Erythroblast (primary cell): ENCODE measurements at places on chromosomes 6 and 20.

DNA sequence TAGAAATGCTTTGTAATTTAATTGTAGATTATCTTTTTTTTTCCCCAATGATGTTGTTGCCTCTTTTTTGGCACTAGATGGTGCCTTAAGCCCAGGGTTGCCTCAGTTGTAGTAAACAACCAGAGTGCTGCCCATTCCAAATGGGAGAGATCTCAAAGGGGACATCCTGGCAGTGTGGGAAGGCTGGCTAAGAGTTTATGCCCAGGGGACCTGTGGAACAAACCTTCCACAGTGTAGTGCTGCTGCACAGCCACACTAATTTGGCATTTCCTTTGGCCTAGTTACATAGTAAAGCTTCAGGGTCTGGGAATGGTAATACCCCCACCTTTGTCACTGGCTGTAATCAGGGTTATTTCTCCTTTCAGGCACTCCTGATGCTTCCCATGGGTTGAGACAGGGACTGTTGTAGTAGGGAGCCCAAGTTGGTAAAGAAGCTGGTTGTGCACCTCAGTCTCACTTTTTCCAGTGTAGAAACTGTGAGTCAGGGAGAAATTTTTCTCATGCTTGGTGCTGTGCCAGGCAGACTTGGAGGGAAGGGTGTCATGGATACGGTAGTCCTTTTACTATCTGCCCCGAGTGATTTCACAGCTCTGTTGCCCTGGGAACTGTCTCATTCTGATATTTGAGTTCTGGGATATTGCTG lies 177.8 kb upstream of the ECI2 start:
- peak; percentile 26 for DNase-seq

DNA sequence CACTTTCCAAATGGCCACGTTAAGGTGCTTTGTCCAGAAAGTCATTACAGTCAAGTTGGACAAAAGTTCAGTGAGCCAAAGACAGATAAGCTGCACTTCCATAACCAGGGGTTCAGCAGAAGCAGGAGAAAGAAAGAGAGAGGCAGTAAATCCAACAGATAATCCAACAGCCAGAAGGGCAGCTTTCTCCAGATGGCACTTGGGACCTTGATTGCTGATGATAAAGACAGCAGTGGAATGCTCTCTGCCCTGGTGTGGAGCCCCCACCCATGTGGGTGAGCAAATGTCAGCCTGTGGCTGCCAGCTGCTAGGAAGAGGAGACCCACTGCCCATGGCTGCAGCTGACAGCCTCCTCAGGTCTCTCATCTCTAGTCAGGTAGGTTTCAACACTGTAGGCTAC lies 18.7 kb upstream of the NRSN1 start:
- DNase-seq = no peak

- no peak for DNase-seq
These were observed 44.3 kb downstream of the ADGRB3 start for GRCh38 chr6:68679399-68679798.

DNA sequence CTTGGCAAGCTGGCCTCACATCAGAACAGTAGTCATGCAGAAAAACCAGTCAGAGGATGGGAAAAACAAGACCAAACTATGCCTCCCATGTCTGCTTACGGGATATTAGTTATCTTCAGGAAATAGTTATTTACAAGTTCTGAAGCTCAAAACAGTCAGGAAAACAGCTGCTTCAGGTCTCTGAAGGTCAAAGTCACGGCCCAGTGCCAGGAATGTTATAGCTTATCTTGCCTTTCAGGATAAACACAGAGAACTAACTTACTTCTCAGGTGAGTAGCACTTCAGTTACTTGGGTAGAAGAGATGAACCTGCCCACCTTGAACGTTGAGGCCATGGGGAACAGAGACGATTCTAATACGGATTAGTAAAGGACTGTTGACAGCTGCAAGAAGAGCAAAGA lies 310.7 kb downstream of the KIF16B start:
- DNase-seq = no peak
